Neural crest cell (in vitro differentiated cells): ENCODE measurements at places on chromosomes 1 and 21.
A peak's percentile ranks its signal among the peaks of the same experiment; 100 is the strongest.

DNA sequence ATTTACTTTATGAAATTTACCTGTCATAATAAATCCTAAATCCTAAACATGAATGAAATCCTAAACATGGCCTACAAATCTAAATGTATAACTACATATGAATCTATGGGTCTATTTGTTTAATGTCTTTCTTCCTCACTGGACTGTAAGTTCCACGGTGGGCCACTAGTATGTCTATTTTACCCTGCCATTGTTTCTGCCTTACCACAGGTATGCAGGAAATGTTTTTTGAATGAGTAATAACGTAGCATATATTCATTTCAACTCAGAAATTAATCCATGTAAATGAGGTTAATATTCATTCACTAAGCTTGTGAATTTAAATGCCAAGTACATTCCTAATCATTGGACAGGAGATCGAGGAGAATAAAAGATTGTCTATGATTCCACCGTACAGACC lies 35.3 kb downstream of the B3GALNT2 start:
- no peak overlapping the region for H3K27ac ChIP-seq
- no peaks in the 10 kb centered on the region for H3K4me1 ChIP-seq
- H3K36me3 ChIP-seq = peaks cover 17% of the 10 kb centered on the region
- no peak overlapping the region for H3K4me3 ChIP-seq
- DNase-seq = no peak

DNA sequence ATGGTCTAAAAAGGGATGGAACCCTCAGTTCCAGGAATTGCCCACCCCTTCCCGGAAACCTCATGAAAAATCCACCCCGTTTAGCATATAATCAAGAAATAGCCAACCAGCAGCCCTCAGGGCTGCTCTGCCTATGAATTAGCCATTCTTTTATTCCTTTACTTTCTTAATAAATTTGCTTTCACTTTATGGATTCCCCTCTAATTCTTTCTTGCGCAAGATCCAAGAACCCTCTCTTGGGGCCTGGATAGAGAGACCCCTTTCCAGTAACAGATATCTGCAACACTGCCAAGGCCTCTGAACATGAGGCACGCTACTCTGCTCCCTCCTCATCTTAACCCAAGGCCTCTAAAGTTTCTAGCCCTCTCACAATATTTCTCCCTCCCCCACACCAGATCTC lies 58.9 kb upstream of the POU2F1 start:
- DNase-seq = no peak
- no peaks in the 10 kb centered on the region for H3K36me3 ChIP-seq
- no peak overlapping the region for H3K4me3 ChIP-seq

DNA sequence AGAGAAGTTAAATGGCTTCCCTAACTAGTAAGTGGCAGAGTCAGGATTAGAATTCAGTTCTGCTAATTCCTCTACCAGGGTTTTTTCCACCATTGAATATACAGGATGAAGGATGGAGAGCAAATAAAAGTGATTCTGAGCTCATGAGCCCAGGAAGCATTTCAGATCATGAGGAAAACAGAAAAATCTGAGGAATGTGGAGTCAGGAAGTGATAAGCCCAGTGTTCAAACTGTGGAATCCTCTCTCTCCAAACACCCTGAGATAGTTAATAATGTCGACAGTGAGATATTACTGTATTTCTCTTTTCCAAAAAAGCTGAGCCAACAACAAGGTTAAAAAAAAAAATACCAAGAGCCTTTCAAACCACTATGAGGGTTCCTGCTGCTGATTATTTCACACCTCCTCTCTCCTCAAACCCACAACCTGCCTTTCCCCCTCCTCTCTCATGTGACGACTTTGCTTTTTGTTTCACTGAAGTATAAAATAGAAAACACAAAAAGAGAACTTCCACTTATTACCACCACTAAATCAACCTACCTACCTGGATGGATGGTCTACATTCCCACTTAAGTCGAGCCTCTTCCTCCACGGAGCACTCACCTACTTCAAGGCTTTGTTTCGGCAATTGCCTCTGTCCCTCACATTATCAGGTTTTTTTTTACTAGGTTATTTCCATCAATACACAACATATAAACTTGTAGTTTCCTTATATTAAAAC lies 8.9 kb downstream of the SLAMF1 start:
- H3K27me3 ChIP-seq = no peaks in the 10 kb centered on the region
- no peak overlapping the region for H3K27ac ChIP-seq
- no peak for DNase-seq
- peaks cover 5% of the 10 kb centered on the region for H3K4me1 ChIP-seq
- H3K36me3 ChIP-seq = no peaks in the 10 kb centered on the region

DNA sequence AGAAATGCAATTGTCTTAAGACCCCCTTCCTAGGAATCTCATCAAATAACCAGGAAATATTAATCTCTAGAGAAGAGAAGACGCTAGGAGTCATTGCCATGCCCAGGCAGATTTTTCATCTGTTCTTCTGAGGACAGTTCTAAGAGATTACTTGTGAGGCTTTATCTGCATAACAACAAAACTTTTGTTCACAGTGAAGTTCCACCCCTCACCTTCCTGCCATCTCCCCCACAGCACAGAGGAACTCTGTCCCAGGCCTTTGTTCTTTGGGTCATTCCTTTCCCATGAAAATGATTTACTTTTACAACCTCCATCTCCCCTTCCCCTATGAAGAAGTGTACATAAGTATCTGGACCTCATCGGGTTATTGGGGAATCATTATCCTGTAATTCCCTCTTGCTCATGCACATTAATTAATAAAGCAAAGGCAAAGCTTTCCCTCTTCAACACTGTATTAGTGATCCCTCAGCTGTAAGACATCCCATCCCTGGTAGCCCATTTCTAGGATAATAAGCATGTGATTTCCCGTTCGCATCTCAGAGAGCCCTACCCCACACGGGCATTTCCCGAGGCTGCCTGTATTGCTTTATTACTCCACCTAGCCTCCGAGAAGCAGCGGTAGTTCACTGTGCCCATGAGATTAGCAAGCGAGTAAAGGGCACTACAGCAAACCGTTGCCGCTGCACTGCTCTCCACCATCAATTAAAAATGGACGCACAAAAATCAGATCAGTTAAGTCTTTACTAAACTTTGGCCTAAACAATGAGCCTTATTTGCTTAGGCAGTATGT lies 384.4 kb upstream of the CAMK1G start:
- H3K36me3 ChIP-seq = peaks cover 12% of the 10 kb centered on the region
- H3K27me3 ChIP-seq = no peaks in the 10 kb centered on the region
- no peak overlapping the region for H3K27ac ChIP-seq
- H3K4me3 ChIP-seq = peak overlapping the region; percentile 43
- DNase-seq = no peak

DNA sequence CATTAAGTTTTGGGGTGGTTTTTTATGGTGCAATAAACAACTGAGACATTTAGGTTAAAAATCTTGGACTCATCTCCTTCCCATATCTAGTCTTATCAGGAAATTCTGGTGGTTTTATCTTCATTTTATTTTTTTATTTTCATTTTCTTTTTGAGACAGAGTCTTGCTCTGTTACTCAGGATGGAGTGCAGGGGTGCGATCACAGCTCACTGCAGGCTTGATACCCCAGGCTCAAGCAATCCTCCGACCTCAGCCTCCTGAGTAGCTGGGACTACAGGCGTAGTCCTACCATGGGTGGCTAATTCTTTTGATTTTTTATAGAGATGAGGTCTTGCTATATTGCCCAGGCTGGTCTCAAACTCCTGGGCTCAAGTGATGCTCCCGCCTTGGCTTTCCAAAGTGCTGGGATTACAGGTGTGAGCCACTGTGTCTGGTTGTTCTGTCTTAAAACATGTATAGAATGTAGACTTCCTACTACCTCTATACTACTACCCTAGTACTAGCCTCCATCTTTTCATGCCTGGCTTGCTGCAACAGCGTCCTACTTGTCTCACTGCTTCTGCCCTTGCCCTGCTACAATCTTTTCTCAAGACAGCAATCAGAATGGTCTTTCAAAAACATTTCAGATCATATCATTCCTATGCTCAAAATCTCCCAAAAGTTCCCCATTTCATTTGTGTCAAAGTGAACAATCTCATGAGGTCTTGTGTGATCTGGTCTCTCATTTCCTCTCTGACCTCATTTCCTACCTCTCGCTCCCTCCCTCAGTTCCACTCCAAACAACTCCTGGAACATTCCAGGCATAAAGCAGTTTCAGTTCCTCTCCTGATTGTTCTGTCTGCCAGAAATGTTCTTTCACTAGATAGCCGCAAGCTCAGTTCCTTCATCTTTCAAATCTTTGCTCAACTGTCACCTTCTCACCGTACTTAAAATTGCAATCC lies 5.9 kb upstream of the FCGR2A start:
- H3K36me3 ChIP-seq = no peaks in the 10 kb centered on the region
- no peak overlapping the region for H3K27ac ChIP-seq
- H3K27me3 ChIP-seq = peaks cover 92% of the 10 kb centered on the region
- no peaks in the 10 kb centered on the region for H3K4me1 ChIP-seq

GRCh38 chr1:162380061-162380846 lies 1.3 kb upstream of the C1orf226 start:
- H3K4me1 ChIP-seq = peaks cover 11% of the 10 kb centered on the region
- DNase-seq = no peak
- no peak overlapping the region for H3K27ac ChIP-seq
- H3K4me3 ChIP-seq = no peak overlapping the region

DNA sequence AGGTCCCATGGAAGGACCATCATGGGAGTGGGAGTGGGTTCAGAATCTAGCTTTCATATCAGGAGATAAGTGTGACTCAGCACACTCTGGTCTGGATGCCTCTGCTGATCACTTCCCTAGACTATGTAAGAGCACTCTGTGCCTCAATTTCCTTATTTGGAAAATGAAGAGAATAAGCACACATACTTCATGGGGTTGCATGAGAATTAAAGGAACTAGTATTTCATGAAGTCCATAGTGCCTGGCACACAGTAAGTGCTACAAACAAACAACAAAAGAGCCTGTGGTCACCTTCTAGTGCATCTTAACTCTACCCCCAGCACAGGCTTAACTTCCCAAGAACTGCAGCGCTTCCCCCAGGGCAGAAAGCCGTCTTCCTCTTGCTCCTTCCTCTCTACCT lies 9.6 kb upstream of the IL20 start:
- DNase-seq = no peak
- no peak overlapping the region for H3K27ac ChIP-seq
- H3K4me1 ChIP-seq = no peaks in the 10 kb centered on the region
- H3K36me3 ChIP-seq = peaks cover 10% of the 10 kb centered on the region
- H3K27me3 ChIP-seq = peaks cover 45% of the 10 kb centered on the region
- no peak overlapping the region for H3K4me3 ChIP-seq

GRCh38 chr1:40353082-40353481 lies 20.4 kb upstream of the SMAP2 start:
- no peaks in the 10 kb centered on the region for H3K4me1 ChIP-seq
- no peak overlapping the region for H3K27ac ChIP-seq
- no peak for DNase-seq
- H3K4me3 ChIP-seq = no peak overlapping the region
- no peaks in the 10 kb centered on the region for H3K36me3 ChIP-seq
- H3K27me3 ChIP-seq = no peaks in the 10 kb centered on the region

- no peaks in the 10 kb centered on the region for H3K4me1 ChIP-seq
- H3K4me3 ChIP-seq = no peak overlapping the region
- H3K36me3 ChIP-seq = no peaks in the 10 kb centered on the region
- no peak overlapping the region for H3K27ac ChIP-seq
- no peaks in the 10 kb centered on the region for H3K27me3 ChIP-seq
These were observed 68.8 kb upstream of the ARID1A start for GRCh38 chr1:26626994-26627393.

GRCh38 chr1:38962113-38962512 lies 20.5 kb upstream of the RHBDL2 start:
- no peaks in the 10 kb centered on the region for H3K4me1 ChIP-seq
- H3K27me3 ChIP-seq = no peaks in the 10 kb centered on the region
- H3K27ac ChIP-seq = no peak overlapping the region
- H3K36me3 ChIP-seq = no peaks in the 10 kb centered on the region

DNA sequence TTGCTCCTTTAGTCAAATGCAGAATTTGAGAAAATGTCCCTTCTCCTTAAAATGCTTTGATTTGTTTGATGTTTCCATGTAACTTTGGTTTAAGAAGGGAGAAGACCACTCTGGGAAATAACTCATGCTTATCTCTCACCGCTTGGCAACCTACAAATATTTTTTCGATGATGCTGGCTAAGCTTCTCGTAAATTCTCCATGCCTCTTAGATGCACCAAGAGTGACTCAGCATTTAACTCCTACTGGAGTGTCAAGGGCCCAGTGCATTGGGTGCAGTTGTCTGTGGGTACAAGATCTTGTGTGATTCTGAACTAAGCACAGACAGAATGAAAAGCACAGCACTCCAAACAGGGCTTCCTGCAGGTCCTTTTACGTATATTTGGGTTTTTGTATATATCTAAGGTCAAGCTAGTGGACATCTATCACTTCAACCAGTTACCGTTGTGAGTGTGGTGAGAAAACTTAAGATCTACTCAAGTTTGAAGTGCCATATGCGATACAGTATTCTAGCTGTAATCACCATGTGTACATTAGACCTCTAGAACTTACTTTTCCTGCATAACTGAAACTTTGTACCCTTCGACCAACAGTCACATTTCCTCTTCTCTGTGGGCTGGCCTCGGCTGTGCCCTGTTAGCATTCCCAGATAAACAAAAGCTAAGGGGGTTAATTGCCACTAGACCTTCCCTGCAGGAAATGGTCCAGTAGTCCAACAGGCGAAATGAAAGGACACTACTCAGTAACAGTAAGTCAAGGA lies 55.8 kb downstream of the COL18A1 start:
- H3K27me3 ChIP-seq = peaks cover 14% of the 10 kb centered on the region
- H3K36me3 ChIP-seq = peaks cover 10% of the 10 kb centered on the region
- no peak overlapping the region for H3K4me3 ChIP-seq
- DNase-seq = no peak
- no peak overlapping the region for H3K27ac ChIP-seq

DNA sequence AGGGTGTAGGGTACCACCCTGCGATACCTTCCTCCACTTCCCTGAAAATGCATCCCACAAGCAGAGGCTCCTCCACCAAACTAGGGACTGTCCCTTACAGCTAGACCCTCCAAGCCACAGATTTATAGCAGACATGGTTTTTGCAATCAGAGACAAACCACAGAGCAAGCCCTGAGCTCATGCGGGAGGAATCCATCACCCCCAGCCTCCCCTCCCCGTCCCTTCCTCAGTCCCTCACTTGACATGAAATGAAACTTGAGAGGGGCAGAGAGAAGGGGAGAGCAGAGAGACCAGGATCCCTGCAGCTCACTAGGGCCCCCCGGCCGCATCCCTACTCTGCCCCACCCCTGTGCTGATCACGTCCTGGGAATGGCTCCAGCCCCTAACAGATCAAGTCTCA lies 94.9 kb downstream of the MRPL37 start:
- peaks cover 84% of the 10 kb centered on the region for H3K4me1 ChIP-seq
- no peak overlapping the region for H3K27ac ChIP-seq
- no peak overlapping the region for H3K4me3 ChIP-seq
- DNase-seq = no peak

- no peak overlapping the region for H3K27ac ChIP-seq
- no peak overlapping the region for H3K4me3 ChIP-seq
- DNase-seq = no peak
- H3K4me1 ChIP-seq = no peaks in the 10 kb centered on the region
These were observed 188.6 kb downstream of the FCRL5 start for GRCh38 chr1:157363660-157364140.

- no peak overlapping the region for H3K27ac ChIP-seq
- H3K27me3 ChIP-seq = no peaks in the 10 kb centered on the region
- no peak overlapping the region for H3K4me3 ChIP-seq
- H3K4me1 ChIP-seq = no peaks in the 10 kb centered on the region
- DNase-seq = no peak
- H3K36me3 ChIP-seq = no peaks in the 10 kb centered on the region
These were observed 48.2 kb downstream of the IL12RB2 start for GRCh38 chr1:67355745-67356424.

- H3K27ac ChIP-seq = no peak overlapping the region
- no peak overlapping the region for H3K4me3 ChIP-seq
- H3K4me1 ChIP-seq = peaks cover 25% of the 10 kb centered on the region
- H3K36me3 ChIP-seq = no peaks in the 10 kb centered on the region
- no peak for DNase-seq
- no peaks in the 10 kb centered on the region for H3K27me3 ChIP-seq
These were observed 28.1 kb downstream of the IL6R start for GRCh38 chr1:154433161-154433764.
